ENCODE measurements at places on chromosomes 13 and 19.

DNA sequence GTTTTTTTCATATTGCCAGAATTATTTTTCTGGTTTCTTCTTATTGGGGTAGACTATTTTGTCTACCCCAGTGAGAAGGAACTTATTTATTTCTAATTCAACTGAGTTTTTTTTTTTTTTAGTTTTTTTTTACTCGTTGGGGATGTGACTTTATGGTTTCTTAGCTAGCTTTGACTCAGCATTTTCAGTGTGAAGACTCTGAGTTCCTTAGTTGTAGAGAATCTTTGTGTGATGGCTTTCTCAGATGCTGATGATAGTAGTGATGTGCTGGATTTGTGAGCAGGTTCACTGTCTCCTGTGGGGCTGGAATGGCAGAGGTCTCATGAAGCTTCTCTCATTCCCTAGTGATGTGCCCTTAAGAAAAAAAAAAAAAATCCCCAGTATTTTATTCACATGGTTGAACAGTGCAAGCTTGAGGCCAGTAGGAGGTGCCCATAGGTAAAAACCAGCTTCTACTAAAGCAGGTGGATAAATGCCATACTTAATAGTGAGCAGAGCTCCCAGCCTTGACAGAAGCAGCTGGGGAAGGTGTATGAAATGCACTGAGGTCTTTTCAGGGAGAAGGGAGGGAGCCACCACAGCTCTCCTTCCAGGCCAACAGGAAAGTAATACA, 106.2 kb upstream of the KLF5 start:
- no peak for DNase-seq

DNA sequence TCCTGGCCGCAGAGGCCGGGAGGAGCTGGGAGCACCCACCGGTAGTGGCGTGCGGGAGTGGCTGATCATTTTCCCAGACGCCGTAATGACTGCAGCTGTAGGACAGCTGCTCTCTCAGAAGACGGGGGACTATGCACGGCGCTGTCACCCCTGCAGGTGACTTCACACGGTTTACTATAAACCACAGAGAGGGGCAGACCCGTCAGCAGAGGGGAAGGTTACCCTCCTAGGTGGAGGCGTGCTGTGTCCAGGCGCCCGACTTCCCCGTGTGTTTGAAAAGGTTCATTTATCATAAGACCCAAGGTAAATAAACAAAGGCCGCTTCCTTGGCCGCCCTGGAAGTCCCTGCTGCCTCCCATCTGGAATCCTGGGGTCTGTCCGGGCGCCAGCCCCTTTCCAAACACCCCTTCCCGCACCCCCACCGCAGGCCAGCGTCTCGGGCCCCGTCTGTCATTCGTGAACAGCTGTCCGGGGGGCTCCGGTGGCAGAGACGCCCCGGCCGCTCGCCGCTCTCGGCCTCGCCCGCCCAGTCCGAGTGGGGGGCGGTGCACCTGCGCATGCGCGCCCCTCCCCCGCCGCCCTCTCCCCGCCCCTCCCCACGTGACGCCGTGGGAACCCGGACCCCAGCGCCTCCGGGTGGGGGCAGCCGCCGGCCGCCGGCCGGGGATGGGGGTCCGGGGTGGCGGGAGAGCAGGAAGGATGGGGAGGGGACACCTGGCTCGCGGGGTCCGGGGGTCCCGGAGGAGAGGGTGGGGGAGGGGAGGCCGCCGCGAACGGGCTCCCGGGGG, 915 bp downstream of the SHC2 start:
- DNase-seq, result peak; percentile 10

DNA sequence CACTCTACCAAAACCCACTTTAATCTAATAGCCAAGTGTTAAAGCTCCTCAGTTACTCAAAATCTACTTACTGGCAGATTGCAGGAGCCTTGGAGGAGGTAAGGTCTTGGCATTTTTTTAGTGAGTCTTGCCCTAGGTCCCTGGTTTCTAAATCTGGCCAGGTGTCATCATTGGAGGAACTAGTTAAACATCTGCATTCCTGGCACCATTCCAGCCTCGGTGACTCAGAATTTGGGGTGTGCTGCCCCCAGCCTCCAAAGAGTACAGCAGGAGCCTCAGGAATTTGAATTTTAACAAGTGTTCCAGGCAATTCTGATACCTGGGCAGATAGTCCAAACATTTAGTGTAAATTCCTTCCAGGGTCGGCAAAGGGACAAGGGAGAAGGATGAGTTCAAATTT, 37.4 kb downstream of the KLF5 start:
- no peak for DNase-seq

- no peak for DNase-seq
These were observed 20.2 kb downstream of the KLK5 start for GRCh38 chr19:50932690-50933083.

GRCh38 chr13:113118261-113119021, 4.2 kb upstream of the F10 start:
- no peak for DNase-seq

DNA sequence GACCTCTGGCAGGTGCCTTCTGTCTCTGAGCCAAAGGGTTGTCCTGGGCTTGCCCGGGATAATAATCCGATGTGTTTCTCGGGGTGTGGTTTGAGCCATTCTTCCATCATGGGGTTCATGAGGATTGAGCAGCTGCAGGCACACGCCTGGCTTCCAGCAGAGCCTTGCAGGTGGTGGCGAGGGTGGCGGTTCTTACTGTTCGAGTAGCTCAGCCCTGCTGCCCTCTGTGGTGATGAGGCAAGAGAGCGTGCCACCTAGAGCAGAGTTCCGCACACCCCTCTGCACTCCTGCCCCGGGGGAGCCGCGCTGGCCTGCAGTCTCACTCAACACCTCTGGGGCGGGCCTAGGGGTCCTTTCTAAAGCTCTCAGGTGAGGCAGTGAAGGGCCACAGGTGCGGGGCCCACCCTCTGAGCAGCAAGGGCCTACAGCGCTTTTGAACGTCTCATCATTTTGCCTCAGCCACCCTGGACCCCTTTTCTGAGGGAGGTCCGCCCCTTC, 3.8 kb downstream of the SCN1B start:
- no peak for DNase-seq

- peak; percentile 93 for DNase-seq
These were observed at the start of gene ZNF541 for GRCh38 chr19:47573071-47574026. Gene ZNF541 (minus strand): TSS chr19:47573148. CDS start chr19:47555856, 17,292 bp downstream.

DNA sequence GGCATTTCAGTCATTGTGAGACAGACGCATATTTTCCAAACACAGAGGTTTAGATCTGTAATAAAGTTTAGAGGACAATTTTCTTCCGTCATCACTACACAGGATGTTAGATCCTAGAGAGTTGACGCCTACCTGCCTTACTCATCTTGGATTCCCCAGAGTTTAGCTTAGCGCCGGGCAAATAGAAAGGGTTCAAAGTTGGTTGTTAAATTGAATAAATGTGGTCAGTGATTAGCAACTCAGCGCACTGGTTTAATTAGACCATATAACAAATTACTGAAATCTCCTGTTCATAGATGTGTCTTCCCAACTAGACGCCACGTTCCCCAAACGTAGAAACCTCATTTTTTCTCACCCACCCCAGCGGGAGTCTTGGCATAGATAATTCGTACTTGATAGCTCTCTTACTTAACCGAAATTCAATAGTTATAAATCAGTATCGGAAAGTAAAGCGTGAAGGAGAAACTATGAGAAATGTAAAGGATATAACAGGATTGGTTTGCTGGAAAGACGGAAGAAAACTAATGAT, 726 bp upstream of the UFM1 start:
- DNase-seq, result peak; percentile 6

GRCh38 chr13:25440061-25440460, 68.3 kb downstream of the ATP8A2 start:
- no peak for DNase-seq

- no peak for DNase-seq
These were observed 385.1 kb downstream of the IRS2 start for GRCh38 chr13:109401307-109401706.

DNA sequence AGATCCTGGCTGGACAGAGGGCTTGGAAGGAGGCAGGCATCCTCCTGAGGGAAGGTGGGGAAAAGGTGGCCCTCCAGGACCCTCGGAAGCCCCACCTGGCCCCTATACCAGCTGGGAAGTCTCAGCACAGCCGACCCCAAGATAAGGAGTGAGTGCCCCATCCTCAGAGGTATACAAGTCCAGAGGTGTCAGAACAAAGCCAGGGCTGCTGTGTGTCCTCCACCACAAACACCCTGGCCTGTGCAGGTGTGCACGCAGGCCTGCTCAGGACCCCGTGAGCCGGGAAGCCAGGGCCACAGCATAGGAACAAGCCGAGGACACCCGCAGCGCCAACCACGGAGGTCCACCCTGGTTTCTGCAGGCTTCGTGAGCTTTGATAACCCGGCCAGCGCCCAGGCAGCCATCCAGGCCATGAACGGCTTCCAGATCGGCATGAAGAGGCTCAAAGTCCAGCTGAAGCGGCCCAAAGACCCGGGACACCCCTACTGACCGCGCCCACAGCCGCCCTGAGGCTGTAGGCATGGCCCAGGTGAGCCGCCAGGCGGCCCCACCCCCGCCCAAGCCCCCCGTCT, 68.6 kb downstream of the CELF5 start:
- no peak for DNase-seq

- no peak for DNase-seq
These were observed 61.9 kb downstream of the TSC22D1 start for GRCh38 chr13:44514278-44514677.

DNA sequence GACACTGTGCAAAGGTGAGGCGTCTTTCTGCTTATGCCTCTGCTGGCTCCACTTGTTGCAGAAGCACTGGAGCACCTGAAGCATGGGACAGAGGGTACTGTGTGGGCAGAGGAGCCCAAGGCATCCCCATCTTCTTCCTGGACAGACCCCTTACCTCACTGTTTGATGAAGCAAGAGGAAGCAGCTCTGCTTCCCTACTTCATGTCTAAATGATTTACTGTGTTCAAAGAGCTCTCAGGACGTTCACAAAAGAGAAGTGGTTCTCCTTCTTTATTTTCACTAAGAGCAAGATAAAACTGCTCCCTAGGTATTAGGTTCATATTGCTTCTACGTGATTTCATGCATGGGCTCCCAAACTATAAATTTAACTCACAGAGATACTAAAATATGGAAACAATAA, 1635.4 kb upstream of the SLC10A2 start:
- DNase-seq, result no peak

GRCh38 chr19:4097501-4097900, 26.4 kb downstream of the MAP2K2 start:
- DNase-seq, result no peak

DNA sequence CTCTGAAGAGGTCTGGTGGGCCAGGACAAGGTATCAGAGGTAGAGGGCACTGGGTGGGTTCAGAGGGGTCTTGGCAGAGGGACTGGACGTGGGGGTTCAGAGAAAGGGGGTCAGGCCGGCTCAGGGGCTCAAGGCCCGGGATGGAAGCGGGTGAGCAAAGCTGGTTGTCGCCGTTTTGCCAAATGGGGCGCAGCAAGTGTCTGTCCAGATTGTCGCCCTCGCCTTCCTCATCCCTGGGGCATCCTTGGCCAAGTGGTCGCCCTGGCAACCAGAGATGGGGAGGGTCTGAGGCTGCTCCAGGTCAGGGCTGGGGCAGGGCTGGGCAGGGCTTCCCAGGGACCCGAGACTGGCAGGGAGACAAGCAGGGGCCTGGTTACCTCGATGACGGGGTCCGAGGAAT, 6.8 kb downstream of the DOHH start:
- no peak for DNase-seq

GRCh38 chr19:1304197-1304924, 18.7 kb downstream of the EFNA2 start:
- no peak for DNase-seq

DNA sequence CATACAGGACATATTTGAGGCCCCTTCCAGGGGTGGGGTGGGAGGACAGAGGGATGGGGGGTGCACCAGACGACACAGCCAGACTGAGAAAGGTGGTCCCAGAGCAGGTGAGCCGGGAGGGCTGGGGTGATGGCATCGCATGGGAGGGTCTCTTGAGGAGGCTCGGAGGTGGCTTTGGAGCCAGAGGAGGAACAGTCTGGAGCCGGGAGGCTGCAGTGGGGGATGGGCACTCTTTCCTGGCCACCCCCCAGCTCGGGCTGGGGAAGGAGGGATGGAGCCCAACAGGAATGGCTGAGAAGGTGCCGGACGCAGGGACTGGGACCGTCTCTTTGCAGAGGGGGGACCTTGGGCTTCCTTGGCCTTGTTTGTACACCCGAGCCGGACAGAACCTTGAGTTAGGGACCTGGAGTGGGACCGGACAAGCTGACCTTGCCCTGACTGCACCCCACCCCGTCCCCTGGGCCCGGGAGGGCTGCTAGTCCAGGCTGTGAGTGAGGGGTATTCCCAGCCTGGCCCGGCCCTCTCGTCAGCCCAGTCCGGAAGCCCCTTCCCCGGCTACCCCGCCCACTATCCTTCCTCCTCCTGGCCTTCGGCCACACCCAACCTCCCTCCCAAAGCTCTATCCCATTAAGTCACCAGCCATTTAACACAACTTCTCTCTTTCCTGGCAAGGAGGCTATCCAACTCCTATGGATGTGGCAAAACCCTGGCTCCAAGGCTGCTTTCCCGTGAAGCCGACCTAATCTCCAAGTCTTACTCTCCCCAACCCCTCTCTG, 816 bp upstream of the TBXA2R start:
- no peak for DNase-seq

DNA sequence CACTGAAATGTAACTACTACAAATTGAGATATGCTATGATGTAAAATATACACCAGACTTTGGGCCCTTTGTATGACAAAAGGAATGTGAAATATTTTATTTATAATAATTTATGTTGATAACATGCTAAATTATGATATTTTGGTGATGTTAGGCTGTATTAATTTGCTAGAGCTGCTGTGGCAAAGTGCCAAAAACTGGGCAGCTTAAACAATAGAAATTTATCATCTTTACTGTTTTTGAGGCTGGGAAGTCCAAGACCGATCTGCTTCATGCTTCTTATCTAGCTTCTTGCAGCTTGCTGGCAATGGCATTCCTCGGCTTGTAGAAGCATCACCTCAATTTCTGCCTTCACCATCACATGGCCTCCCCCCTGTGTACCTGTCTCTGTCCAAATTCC, 245.0 kb downstream of the GPC5 start:
- DNase-seq, result no peak

GRCh38 chr19:22116760-22117159, 64.5 kb downstream of the ZNF257 start:
- no peak for DNase-seq

DNA sequence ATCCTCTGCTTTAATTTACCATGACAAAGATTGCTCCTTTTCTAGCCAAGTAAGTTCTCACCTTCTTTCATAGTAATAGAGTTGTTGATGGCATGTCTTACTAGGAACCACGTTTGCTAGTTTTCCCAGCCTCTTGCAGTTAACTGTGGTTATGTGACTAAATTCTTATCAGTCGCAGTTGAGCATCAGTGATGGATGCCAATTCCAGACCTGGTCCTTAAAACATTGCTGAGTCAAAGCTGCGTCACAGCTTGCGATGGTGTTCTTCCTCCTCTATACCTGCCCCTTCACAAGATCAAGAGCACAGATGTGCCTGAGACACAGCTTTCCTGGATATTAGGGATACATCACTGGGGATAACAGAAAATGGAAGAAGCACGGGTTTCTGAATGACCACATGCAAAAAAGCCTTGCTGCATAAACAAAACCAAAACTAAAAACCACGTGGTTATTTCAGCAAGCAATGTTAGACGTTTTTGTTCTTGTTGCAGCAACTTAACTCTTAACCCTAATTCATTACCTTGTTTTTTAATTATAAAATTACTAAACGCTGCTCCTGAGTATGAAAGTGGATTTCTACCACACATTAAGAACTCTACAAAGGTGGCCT, 97.6 kb upstream of the DACH1 start:
- no peak for DNase-seq

GRCh38 chr13:24511816-24512196, 772 bp downstream of the PARP4 start:
- no peak for DNase-seq

- no peak for DNase-seq
These were observed 28.7 kb downstream of the GJA3 start for GRCh38 chr13:20132052-20132634.
